ENCODE measurements at places on chromosomes 5 and 9.

DNA sequence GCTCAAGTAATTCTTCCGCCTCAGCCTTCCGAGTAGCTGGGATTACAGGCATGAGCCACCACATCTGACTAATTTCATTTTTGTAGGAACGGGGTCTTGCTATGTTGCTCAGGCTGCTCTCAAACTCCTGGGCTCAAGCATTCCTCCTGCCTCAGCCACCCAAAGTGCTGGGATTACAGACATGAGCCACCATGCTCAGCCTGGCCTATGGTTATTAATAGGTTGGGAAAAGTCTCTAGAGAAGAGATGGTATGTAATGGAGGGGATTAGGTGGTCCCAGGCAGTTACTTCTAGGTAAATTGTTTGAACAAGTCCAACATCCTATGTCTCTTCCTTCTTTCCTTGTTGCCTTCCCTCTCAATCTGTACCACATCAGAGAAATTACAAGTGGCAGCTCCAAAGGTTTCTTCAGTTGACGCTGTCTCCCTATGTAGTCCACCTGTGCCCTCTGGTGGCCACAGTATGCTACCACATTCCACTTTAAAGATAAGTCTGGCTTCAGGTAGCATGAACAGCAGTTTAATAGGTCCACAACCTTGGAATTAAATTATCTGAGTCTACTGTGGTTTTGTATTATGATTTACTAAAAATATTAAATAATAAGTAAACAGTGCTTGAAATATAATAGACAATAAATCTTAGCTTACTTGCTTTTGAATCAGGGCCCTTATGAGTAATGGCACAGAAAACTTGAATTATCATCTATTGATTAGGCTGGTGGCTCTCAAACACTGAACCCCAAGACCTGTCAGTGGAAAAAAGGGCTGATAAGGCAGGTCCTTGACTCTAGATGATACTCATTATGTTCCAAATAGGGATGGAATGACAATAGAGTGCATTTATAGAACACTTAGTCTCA is 9.7 kb downstream of the TIGD6 start:
- no peak for DNase-seq

DNA sequence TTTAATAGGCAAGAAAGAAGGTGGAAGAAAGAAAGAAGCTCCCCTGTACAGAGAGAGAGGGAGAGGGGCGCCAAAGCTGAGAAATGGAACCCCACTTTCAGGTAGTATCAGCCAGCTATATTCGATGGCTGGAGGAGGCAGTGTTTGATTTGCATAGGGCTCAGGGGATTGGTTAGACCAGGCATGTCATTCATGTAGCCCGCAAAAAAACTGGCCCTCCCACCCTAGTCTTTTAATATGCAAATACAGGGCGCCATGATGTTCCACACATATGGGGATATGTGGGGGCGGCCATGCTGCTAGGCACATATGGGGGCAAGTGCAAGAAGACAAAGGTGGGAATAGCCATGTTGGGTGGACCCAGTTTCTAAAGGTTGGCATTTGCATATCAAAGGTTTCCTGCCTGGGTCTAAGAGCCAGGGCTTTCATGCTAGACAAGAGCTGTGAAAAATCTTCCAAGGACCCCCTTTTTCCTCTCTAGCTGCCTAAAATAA is 174.4 kb upstream of the ADRA1B start:
- DNase-seq = no peak

DNA sequence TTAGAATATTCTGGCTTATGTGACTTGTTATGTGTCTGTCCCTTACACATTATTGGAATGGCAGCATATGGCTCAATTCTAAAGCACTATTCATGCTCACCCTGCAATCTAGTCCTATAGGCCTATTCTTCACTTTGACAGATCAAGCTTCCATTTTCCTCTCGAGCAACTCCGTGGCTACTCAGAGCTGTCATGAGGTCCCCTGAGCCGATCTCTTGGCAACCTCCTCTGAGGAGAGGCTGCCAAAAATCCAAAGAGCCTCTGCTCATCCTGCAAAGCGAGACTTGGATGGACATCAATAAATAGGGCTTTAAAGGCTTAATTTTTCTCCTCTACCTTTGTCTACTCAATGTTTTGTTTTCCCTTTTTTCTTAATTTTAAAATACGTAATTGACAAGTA is 163.8 kb downstream of the GABRB2 start:
- no peak for DNase-seq

- DNase-seq = no peak
These were observed 133.4 kb downstream of the UGCG start for GRCh38 chr9:112029921-112030444.

All from upper lobe of right lung (tissue), 1 donor.